ENCODE measurements at places on chromosomes 11 and 22. TPM values are rescaled to one million over a fixed set of nuclear protein-coding genes. Genes with fewer than 3 reads are reported as not detected.

The MMP11 gene
- 0.38 TPM for total RNA-seq

The CLCF1 gene
- 9.4 TPM for total RNA-seq

The OR52A5 gene
- total RNA-seq = not detected

The SHANK3 gene
- 21.2 TPM for total RNA-seq

The C1QTNF6 gene
- 4.8 TPM for total RNA-seq

The TRIM3 gene
- total RNA-seq = 20.8 TPM

The FGF4 gene
- total RNA-seq = not detected

The SPDYC gene
- not detected for total RNA-seq

The POU2AF3 gene
- total RNA-seq = 4.6 TPM

The TMPRSS4 gene
- total RNA-seq = not detected

The PIWIL4 gene
- total RNA-seq = 3.1 TPM

The FREY1 gene
- 1.8 TPM for total RNA-seq

The SCGB1C1 gene
- total RNA-seq = not detected

The SLC6A5 gene
- total RNA-seq = not detected

The GAB2 gene
- total RNA-seq = 8.1 TPM

The SCN3B gene
- 15.3 TPM for total RNA-seq

- H3K27me3 ChIP-seq = no peaks in the 10 kb centered on the region
- DNase-seq = no peak
- no peaks in the 10 kb centered on the region for H3K4me1 ChIP-seq
- H3K36me3 ChIP-seq = no peaks in the 10 kb centered on the region
- H3K27ac ChIP-seq = no peak overlapping the region
Measured at GRCh38 chr11:91104237-91104636, 881.4 kb upstream of the CHORDC1 start.

DNA sequence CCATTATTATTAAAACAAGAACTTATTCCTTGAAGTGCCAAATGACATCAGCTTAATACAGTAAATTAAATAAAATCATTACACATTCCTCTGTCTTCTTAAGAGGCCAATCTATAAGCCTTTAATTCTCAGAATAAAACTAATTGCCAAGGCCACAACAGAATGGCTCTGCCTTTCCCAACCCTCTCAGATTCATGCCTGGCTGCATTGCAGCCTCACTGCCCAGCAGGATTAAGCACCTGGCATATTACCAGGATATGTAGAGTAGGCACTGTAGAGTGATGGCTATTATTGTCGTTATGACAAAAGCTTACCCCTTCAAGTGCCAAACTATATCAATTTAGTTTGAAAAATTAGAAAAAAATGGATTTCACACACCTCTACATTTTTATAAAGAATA is 9.4 kb upstream of the CALCA start:
- H3K27ac ChIP-seq = no peak overlapping the region
- no peaks in the 10 kb centered on the region for H3K4me1 ChIP-seq
- no peak overlapping the region for H3K4me3 ChIP-seq
- no peaks in the 10 kb centered on the region for H3K36me3 ChIP-seq
- DNase-seq = peak; percentile 38

DNA sequence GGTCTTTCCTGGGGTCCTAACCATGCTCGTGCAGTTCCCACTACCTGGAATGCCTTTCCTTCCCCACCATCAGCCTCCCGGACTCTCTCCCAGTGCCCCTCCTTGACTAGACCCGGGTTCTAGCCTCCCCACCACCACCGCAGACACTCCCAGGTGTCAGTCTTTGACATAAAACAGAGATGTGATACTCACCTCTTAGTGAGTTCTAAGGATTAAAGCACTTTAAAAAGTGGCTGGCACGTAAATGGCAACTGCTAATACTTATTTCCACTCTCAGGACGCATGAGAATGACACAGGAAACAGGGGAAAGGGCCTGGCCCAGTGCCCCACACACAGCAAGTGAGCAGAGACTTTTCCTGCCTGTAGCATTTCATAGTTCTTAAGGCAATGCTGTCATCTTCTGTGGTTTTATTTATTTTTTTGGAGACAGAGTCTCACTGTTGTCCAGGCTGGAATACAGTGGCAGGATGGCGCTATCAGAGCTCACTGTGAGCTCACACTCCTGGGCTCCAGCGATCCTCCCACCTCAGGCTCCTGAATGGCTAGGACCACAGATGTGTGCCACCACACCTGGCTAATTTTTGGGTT is 1.9 kb upstream of the SLC25A45 start:
- peak overlapping the region; percentile 47 for H3K27ac ChIP-seq
- no peaks in the 10 kb centered on the region for H3K27me3 ChIP-seq
- DNase-seq = no peak
- H3K36me3 ChIP-seq = no peaks in the 10 kb centered on the region
- H3K4me1 ChIP-seq = peaks cover 26% of the 10 kb centered on the region

GRCh38 chr11:1341928-1342524 is 32.6 kb upstream of the TOLLIP start:
- no peaks in the 10 kb centered on the region for H3K36me3 ChIP-seq
- no peaks in the 10 kb centered on the region for H3K27me3 ChIP-seq
- H3K4me1 ChIP-seq = no peaks in the 10 kb centered on the region
- DNase-seq = no peak

DNA sequence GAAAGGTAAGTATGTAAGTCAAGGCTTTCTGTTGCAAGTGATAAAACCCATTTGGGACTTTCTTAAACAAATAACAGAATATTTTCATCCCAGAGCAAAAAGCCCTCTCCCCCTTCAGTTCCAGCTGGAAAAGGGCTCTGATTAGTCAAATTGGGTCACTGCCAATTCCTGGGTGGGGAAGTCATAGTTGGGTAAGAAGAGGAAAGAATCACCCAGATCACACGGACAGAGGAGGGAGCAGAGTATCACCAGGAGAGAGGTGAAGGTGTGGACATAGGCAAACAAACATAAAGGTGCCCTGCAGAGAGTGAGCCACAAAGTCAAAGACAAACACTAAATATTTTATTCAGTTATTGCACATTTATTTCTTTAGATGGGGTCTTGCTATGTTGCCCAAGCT is 36.3 kb upstream of the SORL1 start:
- no peaks in the 10 kb centered on the region for H3K27me3 ChIP-seq
- peaks cover 11% of the 10 kb centered on the region for H3K4me1 ChIP-seq
- no peaks in the 10 kb centered on the region for H3K36me3 ChIP-seq
- DNase-seq = peak; percentile 30
- no peak overlapping the region for H3K27ac ChIP-seq

- H3K27me3 ChIP-seq = no peaks in the 10 kb centered on the region
- peaks cover 13% of the 10 kb centered on the region for H3K4me1 ChIP-seq
- peaks cover 11% of the 10 kb centered on the region for H3K36me3 ChIP-seq
- H3K4me3 ChIP-seq = no peak overlapping the region
Measured at GRCh38 chr11:68812526-68812925, 29.2 kb downstream of the CPT1A start.

- H3K4me1 ChIP-seq = peaks cover 13% of the 10 kb centered on the region
- H3K36me3 ChIP-seq = no peaks in the 10 kb centered on the region
- no peak for DNase-seq
- H3K4me3 ChIP-seq = no peak overlapping the region
- no peaks in the 10 kb centered on the region for H3K27me3 ChIP-seq
- no peak overlapping the region for H3K27ac ChIP-seq
Measured at GRCh38 chr11:11400635-11401232, 47.7 kb upstream of the CSNK2A3 start.

GRCh38 chr11:70119502-70119901 is 41.4 kb downstream of the ANO1 start:
- H3K27ac ChIP-seq = no peak overlapping the region
- no peak overlapping the region for H3K4me3 ChIP-seq
- H3K4me1 ChIP-seq = peaks cover 4% of the 10 kb centered on the region
- H3K36me3 ChIP-seq = no peaks in the 10 kb centered on the region

GRCh38 chr11:57885298-57886050 is 123.9 kb downstream of the CTNND1 start:
- no peaks in the 10 kb centered on the region for H3K36me3 ChIP-seq
- DNase-seq = peak; percentile 8

- peaks cover 13% of the 10 kb centered on the region for H3K4me1 ChIP-seq
- no peak overlapping the region for H3K27ac ChIP-seq
- H3K4me3 ChIP-seq = no peak overlapping the region
- no peaks in the 10 kb centered on the region for H3K36me3 ChIP-seq
- H3K27me3 ChIP-seq = no peaks in the 10 kb centered on the region
Measured at GRCh38 chr11:47850337-47850736, 2.2 kb upstream of the NUP160 start.

GRCh38 chr11:114010931-114011330 is 36.0 kb downstream of the HTR3A start:
- no peak for DNase-seq
- no peaks in the 10 kb centered on the region for H3K4me1 ChIP-seq
- no peaks in the 10 kb centered on the region for H3K36me3 ChIP-seq
- H3K4me3 ChIP-seq = no peak overlapping the region
- H3K27me3 ChIP-seq = no peaks in the 10 kb centered on the region

GRCh38 chr11:22734628-22735345 is 68.4 kb downstream of the GAS2 start:
- H3K4me1 ChIP-seq = no peaks in the 10 kb centered on the region
- no peak overlapping the region for H3K4me3 ChIP-seq
- no peak overlapping the region for H3K27ac ChIP-seq
- H3K36me3 ChIP-seq = no peaks in the 10 kb centered on the region
- H3K27me3 ChIP-seq = no peaks in the 10 kb centered on the region

DNA sequence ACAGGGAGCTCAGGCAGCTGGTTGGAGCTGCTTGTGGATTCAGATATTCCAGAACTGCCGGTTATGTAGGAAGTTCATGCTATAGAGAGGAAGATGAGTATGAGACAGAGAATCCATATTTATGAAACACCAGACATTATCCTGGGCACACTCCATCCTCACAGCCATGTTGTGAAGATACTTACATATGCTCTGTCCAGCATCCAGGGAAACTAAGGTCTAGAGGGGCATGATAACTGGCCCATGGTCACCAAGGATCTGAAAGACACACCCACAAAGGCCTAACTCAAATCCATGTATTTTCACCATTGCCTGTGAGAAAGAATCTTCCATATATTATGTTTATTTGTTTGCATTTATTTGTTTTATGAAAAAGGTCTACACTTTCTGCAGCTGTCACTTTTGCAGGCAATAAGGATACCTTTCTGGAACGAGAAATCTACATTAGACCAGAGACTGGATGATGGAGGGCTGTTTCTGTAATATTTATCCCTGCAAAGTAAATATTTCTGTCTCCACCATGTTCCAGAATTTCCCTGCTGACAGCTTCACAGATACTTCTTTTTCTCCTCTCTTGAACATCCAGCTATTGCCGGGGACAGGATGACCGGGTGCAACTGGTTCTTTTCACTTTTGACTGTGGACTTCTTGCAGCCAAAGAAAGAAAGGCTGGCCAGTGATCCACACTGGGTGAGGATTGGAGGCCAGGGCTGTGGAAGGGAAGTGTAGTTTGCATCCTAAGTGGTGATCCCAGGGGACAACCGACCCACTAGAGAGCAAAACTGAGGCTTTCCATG is 145.9 kb upstream of the NAV2 start:
- peaks cover 18% of the 10 kb centered on the region for H3K4me1 ChIP-seq
- H3K36me3 ChIP-seq = no peaks in the 10 kb centered on the region
- no peak overlapping the region for H3K27ac ChIP-seq
- no peak overlapping the region for H3K4me3 ChIP-seq
- DNase-seq = no peak

DNA sequence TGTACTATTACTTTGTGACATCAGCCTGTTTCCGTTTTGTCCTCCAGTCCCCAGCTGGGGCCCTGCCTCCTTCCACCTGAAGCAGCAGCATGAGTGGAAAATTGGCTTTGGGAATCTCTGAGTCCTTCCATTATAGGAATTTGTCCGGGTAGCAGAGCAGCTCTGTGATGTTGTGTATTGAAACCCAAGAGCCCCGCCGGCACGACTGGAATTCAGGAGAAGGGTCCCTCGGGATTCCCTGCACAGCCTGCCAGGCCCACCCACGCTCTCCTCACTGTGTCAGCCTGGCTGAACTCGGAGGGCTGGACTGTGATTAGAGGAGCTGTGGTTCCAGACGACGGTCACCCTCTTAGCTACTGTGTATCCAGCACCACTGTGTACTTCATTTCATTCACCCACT is 18.8 kb upstream of the TSPAN18 start:
- H3K4me3 ChIP-seq = no peak overlapping the region
- H3K27me3 ChIP-seq = no peaks in the 10 kb centered on the region
- H3K4me1 ChIP-seq = peaks cover 18% of the 10 kb centered on the region
- H3K27ac ChIP-seq = no peak overlapping the region
- no peak for DNase-seq
- no peaks in the 10 kb centered on the region for H3K36me3 ChIP-seq

GRCh38 chr22:27381552-27381951 is 420.0 kb downstream of the MN1 start:
- DNase-seq = no peak
- no peaks in the 10 kb centered on the region for H3K27me3 ChIP-seq
- H3K36me3 ChIP-seq = no peaks in the 10 kb centered on the region

GRCh38 chr11:66906061-66906733 is 49.3 kb downstream of the LRFN4 start:
- no peaks in the 10 kb centered on the region for H3K27me3 ChIP-seq
- DNase-seq = peak; percentile 78
- no peaks in the 10 kb centered on the region for H3K36me3 ChIP-seq
- H3K4me1 ChIP-seq = peaks cover 8% of the 10 kb centered on the region
- H3K27ac ChIP-seq = peak overlapping the region; percentile 33
- H3K4me3 ChIP-seq = no peak overlapping the region

GRCh38 chr11:120131941-120132644 is 5.8 kb downstream of the TRIM29 start:
- DNase-seq = no peak
- H3K4me3 ChIP-seq = no peak overlapping the region
- H3K27me3 ChIP-seq = no peaks in the 10 kb centered on the region
- H3K4me1 ChIP-seq = peaks cover 3% of the 10 kb centered on the region
- no peaks in the 10 kb centered on the region for H3K36me3 ChIP-seq

GRCh38 chr11:130458410-130458729 is 9.9 kb downstream of the ADAMTS15 start:
- H3K4me3 ChIP-seq = no peak overlapping the region
- H3K36me3 ChIP-seq = peaks cover 18% of the 10 kb centered on the region
- no peak for DNase-seq
- no peaks in the 10 kb centered on the region for H3K27me3 ChIP-seq

DNA sequence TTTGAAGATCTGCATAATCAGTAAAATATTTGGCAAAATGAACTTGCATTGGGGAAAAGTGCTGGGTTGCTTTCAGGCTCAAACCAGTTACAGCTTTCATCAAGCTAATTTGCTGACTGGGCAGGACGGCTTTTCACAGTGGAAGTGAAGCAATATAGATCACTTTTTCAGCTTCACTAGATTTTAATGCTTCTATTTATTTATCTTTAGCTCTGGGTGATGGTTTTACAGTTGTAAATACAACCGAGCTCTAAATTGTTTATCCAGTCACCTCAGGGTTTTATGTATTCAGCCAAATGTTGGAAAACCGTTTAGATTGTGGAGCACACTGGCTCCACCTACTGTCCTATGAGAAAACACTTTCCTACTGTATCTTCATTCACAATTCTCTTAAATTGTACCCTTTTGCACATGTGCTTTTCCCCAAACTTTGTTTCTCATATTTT is 58.2 kb downstream of the ACER3 start:
- H3K27me3 ChIP-seq = no peaks in the 10 kb centered on the region
- H3K36me3 ChIP-seq = no peaks in the 10 kb centered on the region
- peaks cover 8% of the 10 kb centered on the region for H3K4me1 ChIP-seq
- DNase-seq = peak; percentile 9
- H3K27ac ChIP-seq = peak overlapping the region; percentile 25

GRCh38 chr11:128488471-128488870 is 98.9 kb downstream of the ETS1 start:
- no peaks in the 10 kb centered on the region for H3K27me3 ChIP-seq
- H3K27ac ChIP-seq = no peak overlapping the region
- H3K4me3 ChIP-seq = no peak overlapping the region
- no peak for DNase-seq
- peaks cover 18% of the 10 kb centered on the region for H3K36me3 ChIP-seq

GRCh38 chr11:105856954-105857353 is 165.1 kb downstream of the MSANTD4 start:
- H3K27me3 ChIP-seq = no peaks in the 10 kb centered on the region
- H3K4me3 ChIP-seq = no peak overlapping the region
- H3K36me3 ChIP-seq = no peaks in the 10 kb centered on the region
- H3K27ac ChIP-seq = no peak overlapping the region
- no peak for DNase-seq
